Calu3 (cell line): ENCODE measurements at places on chromosomes 7 and 10. TPM values are rescaled to one million over a fixed set of nuclear protein-coding genes. Genes with fewer than 3 reads are reported as not detected.

The TMEM213 gene
- total RNA-seq, result 9.8 and 11.3 TPM in 2 replicates

- DNase-seq, result no peak
Measured at GRCh38 chr7:149063476-149063875, 27.0 kb downstream of the ZNF786 start.

DNA sequence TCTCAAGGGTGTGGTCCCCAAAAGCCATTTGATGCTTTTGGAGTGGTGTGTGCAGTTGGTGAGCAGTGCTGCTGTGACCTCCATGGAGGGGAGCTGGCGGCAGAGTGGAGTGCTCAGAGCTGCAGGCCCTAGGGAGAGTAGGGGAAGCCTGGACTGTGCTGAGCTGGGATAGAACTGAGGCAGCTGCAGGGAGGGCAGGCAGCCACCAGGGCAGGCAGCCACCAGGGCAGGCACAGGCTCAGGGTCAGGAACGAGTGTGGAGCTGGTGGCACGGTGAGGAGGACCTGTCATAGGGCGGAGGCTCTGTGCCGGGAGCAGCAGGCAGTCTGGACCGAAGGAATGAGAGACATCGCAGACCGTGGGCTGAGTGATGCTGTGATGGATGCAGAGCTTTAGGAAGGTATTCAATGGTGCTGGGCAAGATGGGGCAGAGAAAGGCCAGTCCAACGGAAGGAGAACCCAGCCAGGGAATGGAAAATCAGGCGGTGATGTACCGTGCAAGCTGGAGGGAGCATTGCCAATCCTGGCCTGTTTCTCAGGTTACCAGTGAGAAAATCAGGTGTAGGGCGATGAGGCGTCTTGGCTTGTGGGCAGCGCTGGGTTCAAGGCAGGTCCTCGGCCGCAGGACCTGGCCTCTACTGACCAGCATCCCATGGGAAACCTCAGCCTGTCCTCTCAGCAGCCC is 152.6 kb downstream of the CAMK1D start:
- DNase-seq, result peak; percentile 13

DNA sequence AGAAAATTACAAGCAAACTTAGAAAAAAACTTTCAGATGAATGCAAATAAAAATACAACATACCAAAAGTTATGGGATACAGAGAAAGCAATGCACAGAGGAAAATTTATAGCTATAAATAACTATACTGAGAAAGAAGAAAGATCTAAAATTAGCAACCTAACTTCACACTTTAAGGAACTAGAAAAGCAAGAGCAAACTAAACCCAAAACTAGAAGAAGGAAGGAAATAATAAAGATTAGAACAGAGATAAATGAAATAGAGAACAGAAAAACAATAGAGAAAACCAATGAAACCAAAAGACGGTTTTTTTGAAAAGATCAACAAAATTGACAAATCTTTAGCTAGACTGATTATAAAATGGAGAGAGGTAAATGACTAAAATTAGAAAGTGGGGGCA is 9.6 kb upstream of the STRA8 start:
- DNase-seq, result no peak
